ENCODE measurements at places on chromosomes 4 and X. TPM values are rescaled to one million over a fixed set of nuclear protein-coding genes. Genes with fewer than 3 reads are reported as not detected.

The GAGE12J gene
- total RNA-seq, result not detected

The SSX2 gene
- not detected for total RNA-seq

DNA sequence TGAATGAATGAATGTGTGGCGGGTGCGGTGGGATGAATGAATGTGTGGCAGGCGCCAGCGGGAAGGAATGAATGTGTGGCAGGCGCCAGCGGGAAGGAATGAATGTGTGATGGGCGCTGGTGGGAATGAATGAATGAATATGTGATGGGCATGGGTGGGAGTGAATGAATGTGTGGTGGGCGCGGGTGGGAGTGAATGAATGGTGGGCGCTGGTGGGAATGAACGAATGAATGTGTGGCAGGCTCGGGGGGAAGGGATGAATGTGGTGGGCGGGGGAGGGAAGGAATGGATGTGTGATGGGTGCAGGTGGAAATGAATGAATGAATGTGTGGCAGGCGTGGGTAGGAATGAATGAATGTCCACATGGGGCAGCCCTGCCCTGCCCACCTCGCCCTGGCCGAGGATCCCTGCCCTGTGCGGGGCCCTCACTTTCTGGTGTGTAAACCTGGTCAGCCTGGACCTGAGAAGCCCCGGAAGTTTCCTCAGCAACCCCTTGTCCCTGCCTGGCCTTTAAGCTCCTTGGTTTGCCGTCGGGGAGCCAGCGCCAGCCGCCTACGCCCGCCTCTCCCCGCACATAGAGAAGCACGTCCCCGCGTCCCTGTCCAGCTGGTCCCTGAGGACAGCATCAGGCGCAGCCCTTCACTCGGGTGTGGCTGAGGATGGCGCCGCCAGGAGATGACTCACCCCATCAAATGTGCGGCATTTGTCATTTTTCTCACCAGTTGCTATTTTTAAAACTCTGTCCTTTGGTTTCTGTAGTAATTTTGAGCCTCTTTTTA lies 112.8 kb upstream of the LRPAP1 start:
- peak; percentile 74 for DNase-seq

DNA sequence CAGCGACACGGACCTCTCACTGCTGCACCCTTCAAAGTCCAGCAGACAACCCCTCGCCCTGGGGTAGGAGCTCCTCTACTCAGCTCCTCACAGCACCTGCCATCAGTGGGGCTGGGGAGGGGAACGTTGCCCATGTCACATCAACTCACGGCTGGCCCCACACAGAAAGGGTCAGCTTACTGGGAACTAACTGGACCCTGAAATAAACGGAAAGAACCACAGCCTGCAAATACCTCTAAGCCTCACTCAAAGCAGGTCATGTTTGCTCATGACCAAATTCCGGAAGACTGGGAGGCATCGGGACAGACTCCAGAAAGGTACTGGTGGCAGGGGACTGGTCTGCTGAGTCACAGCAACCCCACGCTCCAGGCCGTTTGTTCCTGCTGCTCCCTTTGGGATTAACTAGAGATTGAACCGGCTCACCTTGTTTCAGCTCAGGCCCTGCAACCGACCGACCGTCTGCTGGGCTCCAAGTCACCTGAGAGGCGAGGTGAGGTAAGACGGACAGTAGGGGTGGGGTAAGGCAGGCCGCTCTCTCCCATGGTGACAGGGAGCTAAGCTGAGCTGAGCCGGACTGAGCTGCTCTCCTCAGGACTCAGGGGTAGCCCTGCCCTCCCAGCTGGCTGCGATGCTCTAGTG lies 5.6 kb downstream of the G6PD start:
- DNase-seq, result no peak

DNA sequence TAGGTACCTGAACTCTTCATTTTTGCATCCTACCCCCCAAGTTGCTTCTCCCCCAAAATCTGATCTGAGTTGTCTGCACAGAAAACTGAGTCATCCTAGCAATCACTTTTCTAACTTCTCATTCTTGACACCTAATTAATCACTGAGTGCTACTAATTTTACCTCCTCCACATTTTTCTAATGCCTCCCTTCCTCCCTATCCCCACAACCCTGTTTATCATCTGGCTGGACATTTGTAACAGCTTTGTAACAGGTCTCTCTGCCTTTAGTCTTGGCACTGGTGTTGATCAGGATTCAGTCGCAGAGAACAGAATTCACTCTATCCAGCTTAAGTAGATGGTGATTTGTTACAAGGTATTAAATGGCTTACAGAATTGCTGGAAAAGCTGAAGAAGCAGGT lies 303.9 kb upstream of the GATB start:
- no peak for DNase-seq

DNA sequence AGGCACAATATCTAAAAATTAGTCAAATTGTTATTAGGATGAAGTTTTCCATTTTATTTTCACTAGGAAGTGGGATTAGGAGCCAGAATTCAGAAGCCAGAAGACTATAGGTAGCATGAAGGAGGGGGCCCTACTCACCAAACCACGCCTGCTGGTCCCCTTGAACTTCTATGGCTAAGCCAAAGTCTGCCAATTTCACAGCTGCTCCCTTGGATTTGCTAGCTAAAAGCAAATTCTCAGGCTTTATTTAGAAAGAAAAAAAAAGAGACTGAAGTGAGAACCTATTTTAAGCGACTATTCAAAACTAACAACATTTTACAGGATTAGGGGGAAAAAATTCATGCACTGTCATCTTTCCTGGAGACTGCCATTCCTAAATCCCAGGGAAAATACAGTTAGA lies 224.3 kb downstream of the CAMK2D start:
- DNase-seq, result no peak
